ENCODE measurements at places on chromosomes 4 and X.

DNA sequence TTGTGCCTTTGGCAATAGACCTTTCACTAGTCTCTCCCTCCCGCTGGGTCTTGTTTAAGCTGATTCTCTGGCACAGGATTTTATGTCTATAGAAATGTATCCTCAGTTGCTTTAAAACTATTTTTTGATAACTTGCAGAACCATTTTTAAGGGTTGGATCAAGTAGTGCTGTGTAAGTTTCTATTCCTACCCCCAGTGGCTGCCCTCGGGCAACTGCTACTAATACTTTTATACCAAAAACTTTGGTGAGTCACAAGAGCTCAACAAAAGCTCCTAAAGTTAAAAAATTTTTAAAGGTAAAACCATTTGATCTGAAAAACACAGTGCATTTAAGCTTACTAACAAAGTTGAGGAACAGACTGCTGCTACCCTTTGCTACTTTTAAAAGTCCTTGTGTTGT lies 1460.6 kb upstream of the PCDH7 start:
- no peak for DNase-seq

- no peak for DNase-seq
These were observed 15.6 kb downstream of the CHRNA9 start for GRCh38 chr4:40350627-40351227.

GRCh38 chr4:81032771-81033684 lies 2.5 kb downstream of the BMP3 start:
- DNase-seq, result no peak

DNA sequence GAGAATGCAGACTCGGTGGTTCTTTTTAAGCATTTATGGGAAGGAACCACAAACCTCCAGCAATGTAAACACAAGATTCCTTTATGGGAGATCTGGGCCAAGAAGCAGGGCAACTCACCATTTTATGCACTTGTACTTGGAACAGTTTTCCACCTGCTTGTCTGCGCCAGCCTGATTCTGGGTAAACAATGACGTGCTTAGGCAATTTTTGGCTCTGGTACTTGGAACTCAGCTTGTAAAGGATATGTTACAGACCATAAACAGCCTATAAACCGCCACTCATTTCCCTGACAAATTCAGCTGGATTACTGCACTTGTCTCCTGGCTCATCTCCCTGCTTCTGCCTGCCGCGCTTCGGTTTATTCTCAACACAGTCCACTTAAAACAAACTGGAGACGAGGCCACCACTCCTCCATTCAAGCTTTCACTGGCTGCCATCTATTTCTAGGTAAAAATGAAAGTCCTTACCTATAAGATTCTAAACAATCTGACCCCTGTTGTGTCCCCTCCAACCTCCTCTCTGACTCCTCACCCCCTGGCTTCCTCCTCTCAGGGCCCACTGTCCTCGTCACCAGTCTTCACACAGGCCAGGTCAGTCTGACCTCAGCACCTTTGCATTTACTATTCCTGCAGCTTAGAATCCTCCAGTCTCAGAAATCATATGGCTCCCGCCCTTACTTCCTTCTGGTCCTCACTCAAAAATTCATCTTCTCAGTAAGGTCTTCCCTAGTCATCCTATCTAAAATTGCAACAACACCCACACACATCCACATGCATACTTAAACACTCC lies 205.9 kb upstream of the GALNT7 start:
- no peak for DNase-seq

GRCh38 chrX:133992882-133993281 lies 7.5 kb upstream of the GPC3 start:
- DNase-seq, result no peak

DNA sequence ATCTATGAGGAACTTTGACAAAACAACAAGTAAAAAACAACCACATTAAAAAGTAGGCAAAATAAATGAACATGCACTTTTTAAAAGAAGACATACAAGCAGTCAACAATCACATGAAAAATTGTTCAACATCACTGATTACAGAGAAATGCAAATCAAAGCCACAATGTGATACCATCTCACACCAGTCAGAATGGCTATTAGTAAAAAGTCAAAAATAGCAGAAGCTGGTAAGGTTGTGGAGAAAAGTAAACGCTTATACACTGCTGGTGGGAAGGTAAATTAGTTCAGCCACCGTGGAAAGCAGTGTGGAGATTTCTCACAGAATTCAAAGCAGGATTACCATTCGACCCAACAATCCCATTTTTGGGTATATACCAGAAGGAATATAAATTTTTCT lies 17.0 kb upstream of the LNX1 start:
- no peak for DNase-seq

DNA sequence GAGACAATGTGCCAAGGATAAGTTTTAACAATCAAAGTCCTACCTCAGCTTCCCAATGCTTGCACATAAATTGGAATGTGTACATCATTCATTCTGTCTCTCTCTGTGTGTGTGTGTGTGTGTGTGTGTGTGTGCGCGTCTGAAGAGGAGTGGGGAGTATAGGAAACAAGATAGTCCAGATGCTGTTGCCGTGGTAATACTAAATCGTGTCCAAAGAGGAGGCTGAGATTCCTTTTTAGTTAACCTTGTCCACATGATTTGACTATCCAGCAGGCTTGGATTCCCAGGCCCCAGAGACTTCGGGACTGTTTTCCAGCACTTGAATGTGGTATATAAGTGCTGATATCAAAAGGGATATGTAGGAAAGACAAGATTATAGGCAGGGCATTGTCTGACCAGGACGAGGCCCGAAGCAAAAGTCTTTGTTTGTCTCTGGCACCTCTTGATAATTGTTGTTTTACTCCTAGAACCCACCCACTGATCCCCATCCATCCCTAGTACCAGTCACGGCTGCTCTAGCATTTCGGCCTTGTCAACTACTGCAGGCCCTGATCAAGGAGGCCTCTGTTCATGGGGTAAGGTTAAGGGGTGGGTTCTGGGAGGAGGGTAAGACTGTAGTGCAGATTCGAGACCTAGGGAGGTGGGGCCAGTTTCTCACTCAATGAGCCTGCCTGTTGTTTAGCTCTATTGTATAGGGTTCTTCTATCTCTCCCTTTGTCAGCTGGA lies 3.9 kb downstream of the PLP1 start:
- DNase-seq, result no peak

DNA sequence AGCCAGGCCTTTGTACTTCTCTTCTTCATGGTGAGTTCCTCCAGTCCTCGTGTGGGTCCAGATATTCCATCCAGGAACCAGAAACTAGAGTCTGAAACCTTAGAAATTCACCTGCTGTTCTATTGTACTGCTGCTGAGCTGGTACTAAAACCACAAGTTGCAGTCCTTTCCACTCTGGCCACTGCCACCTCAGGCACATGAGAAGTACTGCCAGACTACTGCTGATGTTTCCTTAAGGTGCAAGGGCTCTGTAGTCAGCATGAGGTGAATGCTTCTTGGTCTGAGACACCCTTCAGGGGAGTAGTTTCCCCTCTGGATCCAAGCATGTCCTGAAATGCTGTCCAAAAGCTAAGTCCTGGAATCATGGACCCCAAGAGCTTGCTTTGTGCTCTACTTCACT lies 399.6 kb upstream of the CT83 start:
- DNase-seq, result no peak

- DNase-seq, result no peak
These were observed 495.6 kb downstream of the KCNIP4 start for GRCh38 chr4:21452931-21453330.

DNA sequence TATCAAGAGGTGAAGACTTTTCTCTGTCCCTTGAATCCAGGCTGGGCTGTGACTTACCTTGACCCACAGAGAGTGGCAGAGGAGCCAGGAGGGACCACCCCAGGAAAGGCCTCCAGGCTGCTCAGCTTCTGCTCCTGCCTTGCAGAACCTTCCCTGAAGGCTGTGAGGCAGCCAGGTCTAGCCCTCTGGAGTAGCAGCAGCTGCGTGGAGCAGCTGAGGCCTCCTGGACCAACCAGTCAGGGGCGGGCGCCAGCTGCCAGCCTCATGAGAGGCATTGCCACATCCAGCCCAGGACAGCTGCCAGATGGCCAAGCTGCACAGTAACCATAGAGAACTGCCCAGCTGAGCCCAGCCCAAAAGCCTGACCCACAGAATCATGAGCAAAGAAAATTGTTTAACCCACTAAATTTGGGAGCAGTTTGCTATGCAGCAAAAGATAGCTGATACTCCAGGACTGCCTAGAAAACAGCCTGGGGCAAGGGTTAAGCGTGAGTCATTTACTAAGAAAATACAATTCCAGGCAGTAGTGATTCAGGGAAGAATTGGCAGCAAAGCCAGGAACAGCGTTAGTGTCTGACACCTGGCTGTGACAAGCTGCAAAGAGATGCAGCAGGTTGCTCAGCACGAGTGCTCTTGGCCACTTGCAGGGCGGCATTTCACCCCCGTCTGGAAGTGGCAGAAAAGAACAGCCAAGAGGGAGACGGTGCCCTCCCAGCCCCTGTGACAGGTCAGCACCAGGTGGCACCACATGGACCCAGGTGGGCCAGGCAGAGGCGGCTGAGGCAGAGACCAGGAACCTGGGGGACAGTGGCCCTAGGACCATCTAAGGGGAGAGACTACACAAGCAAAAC lies 14.7 kb upstream of the PDE6B start:
- DNase-seq, result no peak

DNA sequence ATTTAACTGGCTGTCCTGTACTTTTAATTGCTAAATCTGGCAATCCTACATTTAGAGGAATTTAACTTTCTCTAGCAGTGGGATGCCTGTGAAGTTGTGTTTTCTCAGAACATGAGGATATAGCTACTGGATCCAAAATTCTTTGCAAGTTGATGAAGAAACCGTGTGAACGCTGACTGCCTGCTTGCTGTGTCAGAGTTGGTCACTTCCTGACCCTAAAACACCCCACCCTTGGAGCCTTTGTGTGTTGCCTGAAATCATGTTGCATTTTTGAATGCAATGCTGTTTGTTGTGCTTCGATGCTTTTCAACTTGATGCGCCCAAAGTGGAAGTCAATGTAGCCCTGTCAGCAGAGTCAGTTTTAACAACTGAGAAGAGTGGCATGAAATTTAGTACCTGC lies 211.2 kb downstream of the ANK2 start:
- DNase-seq, result no peak

DNA sequence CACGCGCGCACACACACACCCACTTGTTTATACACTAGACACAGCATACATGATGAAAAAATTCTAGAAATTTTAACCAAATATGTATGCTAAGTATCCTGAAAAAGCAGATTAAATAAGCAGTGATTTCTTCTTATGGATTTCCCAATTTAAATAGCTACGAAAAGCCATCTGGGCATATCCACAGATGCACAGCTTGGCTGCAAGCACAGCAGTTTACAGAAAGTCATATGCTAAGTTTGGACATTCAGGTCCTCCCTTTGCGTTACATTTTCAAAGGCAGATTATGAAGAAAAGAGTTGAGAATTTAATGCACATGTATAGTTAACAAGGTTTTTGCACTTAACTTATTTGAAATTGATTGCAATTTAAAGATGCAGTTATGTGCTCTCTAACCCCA lies 542.2 kb upstream of the EPHA5 start:
- DNase-seq, result no peak

DNA sequence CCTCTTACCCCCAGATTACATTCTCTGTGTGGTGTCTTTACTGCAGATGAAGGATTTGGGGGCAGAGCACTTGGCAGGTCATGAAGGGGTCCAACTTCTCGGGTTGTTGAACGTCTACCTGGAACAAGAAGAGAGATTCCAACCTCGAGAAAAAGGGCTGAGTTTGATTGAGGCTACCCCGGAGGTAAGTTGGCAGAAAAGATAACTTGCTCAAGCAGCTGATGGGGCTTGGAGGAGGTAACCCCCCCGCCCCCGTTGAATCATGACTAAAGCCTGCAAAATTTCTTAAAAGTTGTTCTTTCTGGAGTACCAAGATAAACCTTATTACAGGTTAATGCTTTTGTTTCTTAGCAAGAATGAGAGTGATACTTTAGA lies 1.5 kb downstream of the CCNG2 start:
- no peak for DNase-seq

- no peak for DNase-seq
These were observed 822 bp downstream of the ZNF275 start for GRCh38 chrX:153334654-153335295.

DNA sequence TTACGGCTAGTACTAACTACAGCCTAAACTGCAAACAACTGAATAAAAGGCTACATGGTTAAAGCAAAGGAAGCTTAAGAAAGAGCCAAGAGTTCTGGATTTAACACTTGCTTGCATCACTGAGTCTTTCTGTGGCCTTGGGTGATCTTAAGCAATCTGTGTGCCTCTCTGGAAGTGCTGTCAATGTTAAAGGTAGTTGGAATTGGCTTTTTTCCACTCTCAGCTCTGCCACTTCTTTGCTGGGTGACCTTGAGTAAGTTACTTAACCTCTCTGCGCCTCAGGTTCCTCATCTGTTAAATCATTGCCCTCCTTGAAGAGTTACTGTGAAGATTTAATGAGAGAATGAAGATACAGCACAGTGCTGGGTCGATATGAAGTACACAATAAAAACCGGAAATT lies 15.7 kb downstream of the SLC2A9 start:
- no peak for DNase-seq

GRCh38 chr4:152686452-152687013 lies 6.7 kb upstream of the TMEM154 start:
- no peak for DNase-seq

GRCh38 chr4:55312489-55313101 lies 33.4 kb upstream of the SRD5A3 start:
- no peak for DNase-seq

DNA sequence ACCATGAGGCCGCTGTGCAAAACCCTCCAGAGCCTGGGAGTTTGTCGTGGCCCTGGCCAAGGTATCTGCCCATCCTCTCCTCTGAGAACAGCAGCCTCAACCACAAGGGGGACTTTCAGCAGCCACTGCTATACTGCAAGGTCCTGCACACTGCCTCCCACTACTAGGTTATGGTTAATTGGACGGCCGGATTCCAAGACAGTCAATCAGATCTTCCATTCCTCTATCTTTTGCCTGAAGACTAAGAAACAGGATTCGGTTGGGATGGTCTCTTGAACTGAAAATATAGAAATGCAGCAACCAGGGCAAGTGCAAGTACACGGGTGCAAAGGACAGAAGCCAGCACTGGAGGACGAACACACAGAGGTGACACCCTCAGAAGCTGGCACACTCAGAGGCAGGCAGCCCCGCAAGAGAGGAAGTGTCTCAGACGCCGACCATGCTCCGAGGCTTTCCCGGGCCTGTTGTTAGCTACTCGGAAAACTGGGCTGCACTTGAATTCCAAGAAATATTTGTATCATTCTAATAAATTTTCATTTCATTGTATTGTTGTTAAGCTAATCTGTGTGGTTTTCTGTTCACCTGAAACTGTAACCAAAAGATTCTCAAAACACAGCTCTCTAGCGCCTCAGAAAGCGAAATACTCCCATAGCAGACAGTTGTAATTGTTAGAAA lies 63.3 kb downstream of the AFAP1 start:
- no peak for DNase-seq

- no peak for DNase-seq
These were observed 138.8 kb upstream of the NALF2 start for GRCh38 chrX:69365349-69365748.

DNA sequence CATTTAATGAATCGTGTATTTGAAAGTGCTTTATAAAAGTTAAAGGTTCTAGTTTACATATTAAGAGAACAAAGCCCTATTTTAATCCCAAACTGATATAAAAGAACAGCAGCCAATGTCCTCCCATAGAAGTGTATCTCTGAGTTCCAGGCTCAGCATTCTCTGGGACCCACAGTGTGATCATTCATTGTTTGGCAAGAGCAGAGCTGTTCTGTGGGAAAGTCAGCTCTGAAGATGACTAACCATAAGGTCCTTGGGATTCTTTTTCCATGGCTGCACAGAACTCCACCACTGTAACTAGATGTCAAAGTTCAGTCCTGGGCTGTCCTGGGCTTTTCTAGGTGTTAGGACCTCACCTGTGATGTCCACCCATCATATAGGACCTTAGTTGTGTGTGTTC lies 157.0 kb upstream of the TLL1 start:
- no peak for DNase-seq

- no peak for DNase-seq
These were observed 128.4 kb upstream of the TBC1D9 start for GRCh38 chr4:140884431-140885058.

Data from stimulated activated CD4-positive, alpha-beta T cell treated with anti-CD3 and anti-CD28 coated beads, Interleukin-1b, Interleukin-23, amount 100 ng/mL, for 1 hour (primary cell).